Hair follicle dermal papilla cell (primary cell): ENCODE measurements at places on chromosomes 11 and 22. TPM values are rescaled to one million over a fixed set of nuclear protein-coding genes. Genes with fewer than 3 reads are reported as not detected.

Gene MCAT
- total RNA-seq = 14.3 and 15.8 TPM in 2 replicates

Gene RTN4R
- 0.16 TPM in 1 of 2 replicates, not detected in the other for total RNA-seq

Gene RCOR2
- total RNA-seq = 1.6 and 2.1 TPM in 2 replicates

Gene C1QTNF4
- 0.12 and 0.49 TPM in 2 replicates for total RNA-seq

Gene GLYAT
- not detected in 2 replicates for total RNA-seq

Gene DGKZ
- 63.0 and 66.5 TPM in 2 replicates for total RNA-seq

Gene MRTFA
- 53.9 and 62.1 TPM in 2 replicates for total RNA-seq

Gene MMP12
- 0.97 and 9.8 TPM in 2 replicates for total RNA-seq

Gene RAB6A
- 167 and 181 TPM in 2 replicates for total RNA-seq

Gene C11orf87
- not detected in 2 replicates for total RNA-seq

Gene FXYD6
- not detected in 2 replicates for total RNA-seq

Gene TUB
- total RNA-seq = 14.7 and 17.8 TPM in 2 replicates

Gene MYO18B
- total RNA-seq = not detected in 2 replicates

Gene KCNA4
- total RNA-seq = under 0.01 and 0.65 TPM in 2 replicates

Gene NEU3
- total RNA-seq = 5.6 and 9.1 TPM in 2 replicates

Gene OR6T1
- total RNA-seq = not detected in 2 replicates

Gene FOLR2
- total RNA-seq = not detected in 2 replicates

Gene SCN2B
- under 0.01 TPM in 2 replicates for total RNA-seq

Gene UBQLNL
- total RNA-seq = 0.32 and 0.49 TPM in 2 replicates

Gene ABCC8
- not detected in 2 replicates for total RNA-seq

Gene SLC17A6
- not detected in 2 replicates for total RNA-seq

Gene TIMM10
- total RNA-seq = 10.5 and 12.3 TPM in 2 replicates

Gene HOATZ
- not detected in 2 replicates for total RNA-seq

Gene UPK3A
- total RNA-seq = not detected in 2 replicates

Gene PIWIL4
- total RNA-seq = 3.4 and 3.9 TPM in 2 replicates

Gene FGF19
- total RNA-seq = not detected in 2 replicates

Gene LRRC75B
- total RNA-seq = 6.4 and 10.1 TPM in 2 replicates

Gene EHF
- total RNA-seq = under 0.01 TPM in 1 of 2 replicates, not detected in the other
